ENCODE measurements at places on chromosomes 12 and 14.

GRCh38 chr12:121590476-121591143 is 9.8 kb upstream of the KDM2B start:
- DNase-seq, result no peak

GRCh38 chr14:52950410-52950897 is 396 bp downstream of the FERMT2 start:
- peak; percentile 70 for DNase-seq

- peak; percentile 54 for DNase-seq
Observed at GRCh38 chr14:77036484-77037214, 8.1 kb upstream of the IRF2BPL start.

DNA sequence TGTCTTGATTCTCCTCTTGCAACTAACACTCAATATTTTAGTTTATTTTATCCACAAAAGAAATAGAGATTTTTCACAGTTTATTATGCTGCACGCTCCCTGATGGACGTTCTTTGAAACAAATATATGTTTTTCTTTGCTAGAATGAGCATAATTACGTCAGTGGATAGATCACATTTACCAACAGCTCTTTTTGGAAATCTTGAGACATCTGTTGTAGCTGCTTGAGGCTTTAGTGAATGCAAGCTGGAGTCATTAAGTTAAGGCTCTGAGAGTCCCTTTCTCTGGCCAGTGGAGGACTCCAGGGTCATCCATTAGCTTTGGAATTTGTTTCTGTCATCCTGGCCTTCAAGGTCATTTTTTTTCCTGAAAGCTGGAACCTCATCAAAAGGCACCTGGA is 405.6 kb upstream of the TMEM132C start:
- no peak for DNase-seq

GRCh38 chr14:94036313-94037167 is 10.4 kb downstream of the OTUB2 start:
- peak; percentile 77 for DNase-seq

GRCh38 chr12:77392467-77393088 is 327.2 kb upstream of the E2F7 start:
- no peak for DNase-seq

DNA sequence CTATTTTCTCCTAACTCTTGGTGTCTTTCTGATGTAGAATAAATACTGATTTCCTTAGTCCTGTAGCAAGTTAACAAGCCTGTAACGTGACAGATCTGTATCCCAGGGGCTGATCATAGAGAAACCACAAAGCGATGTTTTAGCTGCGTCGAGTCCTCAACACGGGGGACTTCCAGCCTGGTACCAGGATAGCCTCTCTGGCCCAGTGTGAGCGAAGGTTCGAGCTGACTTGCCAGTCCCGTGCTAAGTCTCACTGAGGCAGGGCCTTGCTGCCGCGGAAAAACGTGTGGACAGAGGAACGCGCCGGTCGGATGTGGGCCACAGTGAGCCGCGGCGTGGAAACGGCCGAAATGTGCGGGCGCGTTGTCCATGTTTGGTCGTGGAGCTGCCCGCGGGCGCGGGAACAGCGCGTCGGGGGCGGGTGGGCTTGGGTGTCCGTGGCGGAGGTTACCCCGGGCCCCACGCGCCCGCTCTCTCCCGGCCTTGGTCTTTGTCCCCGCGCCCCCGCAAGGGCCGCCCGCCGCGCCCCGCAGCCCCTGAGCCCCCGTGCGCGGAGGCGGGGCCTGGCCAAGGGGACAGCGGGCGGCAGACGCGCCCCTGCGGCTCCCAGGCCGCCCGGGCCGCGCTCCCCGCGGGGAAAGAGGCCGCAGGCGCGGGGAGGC is 531 bp upstream of the EML1 start:
- DNase-seq, result peak; percentile 33

GRCh38 chr12:88223519-88223918 is 81.4 kb downstream of the TMTC3 start:
- no peak for DNase-seq

DNA sequence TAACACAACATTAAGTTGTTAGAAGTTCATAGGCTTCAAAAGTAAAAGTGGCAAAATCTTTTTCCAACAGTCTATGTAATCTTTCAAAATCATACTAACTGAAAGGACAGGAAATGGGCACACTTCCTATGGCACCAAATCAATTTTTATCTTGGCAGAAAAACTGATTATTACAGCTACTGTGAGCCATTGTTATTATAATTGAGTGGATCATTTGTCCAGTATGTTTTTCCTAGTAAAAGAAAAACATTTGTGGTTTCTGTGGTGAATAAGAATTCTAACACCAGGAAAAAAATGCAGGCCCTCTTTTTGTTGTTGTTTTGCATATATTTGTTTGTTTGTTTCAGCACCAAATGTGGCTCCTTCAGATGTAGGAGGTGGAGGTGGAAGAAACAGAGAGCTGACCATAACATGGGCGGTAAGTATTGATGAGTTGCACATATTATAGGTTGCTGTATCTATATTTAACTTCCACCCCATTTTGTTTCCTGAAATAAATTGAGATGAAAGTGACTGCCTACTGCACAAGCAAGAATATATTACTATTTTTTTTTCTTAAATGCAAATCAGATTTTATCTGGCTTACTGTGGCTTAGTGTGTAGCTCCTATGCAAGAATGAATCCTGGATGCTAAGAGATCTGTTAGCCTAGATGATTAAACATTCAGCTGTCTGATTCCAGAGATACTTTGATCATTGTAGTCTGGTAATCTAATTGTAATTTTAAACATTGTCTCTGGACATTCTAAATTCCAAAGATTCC is 174.1 kb upstream of the PDZRN4 start:
- DNase-seq, result no peak

DNA sequence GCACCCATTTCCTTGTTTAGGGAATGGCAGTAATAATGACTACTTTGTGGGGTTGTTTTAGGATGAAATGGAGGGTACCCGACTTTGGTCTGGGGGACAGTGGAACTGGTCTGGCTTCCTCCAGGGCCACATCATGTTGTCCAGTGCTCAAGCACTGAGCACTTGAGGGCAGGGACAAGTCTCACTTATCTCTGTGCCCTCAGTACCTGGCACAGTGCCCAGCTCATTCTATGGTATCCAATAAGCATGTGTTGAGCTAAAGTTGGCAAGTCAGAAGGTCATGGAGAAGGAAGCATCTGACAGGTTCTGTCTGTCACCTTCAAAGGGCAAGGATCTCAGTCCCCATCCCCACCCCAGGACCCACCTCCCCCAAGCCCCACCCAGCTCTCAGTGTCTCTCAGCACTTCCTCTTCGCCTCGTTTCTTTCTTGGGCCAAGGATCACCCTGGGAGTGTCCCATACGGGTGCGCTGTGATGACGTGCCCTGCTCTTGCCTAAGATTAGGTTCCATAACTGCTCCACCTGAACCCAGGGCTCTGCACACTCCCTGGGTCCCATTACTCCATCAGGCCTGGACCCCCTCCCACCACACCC is 24.3 kb upstream of the TMEM106C start:
- DNase-seq, result no peak

- no peak for DNase-seq
Observed at GRCh38 chr14:29054119-29054518, 287.5 kb downstream of the FOXG1 start.

GRCh38 chr12:104805186-104805585 is 152.9 kb downstream of the SLC41A2 start:
- DNase-seq, result no peak

GRCh38 chr14:61582815-61583214 is 112.5 kb upstream of the HIF1A start:
- DNase-seq, result no peak

DNA sequence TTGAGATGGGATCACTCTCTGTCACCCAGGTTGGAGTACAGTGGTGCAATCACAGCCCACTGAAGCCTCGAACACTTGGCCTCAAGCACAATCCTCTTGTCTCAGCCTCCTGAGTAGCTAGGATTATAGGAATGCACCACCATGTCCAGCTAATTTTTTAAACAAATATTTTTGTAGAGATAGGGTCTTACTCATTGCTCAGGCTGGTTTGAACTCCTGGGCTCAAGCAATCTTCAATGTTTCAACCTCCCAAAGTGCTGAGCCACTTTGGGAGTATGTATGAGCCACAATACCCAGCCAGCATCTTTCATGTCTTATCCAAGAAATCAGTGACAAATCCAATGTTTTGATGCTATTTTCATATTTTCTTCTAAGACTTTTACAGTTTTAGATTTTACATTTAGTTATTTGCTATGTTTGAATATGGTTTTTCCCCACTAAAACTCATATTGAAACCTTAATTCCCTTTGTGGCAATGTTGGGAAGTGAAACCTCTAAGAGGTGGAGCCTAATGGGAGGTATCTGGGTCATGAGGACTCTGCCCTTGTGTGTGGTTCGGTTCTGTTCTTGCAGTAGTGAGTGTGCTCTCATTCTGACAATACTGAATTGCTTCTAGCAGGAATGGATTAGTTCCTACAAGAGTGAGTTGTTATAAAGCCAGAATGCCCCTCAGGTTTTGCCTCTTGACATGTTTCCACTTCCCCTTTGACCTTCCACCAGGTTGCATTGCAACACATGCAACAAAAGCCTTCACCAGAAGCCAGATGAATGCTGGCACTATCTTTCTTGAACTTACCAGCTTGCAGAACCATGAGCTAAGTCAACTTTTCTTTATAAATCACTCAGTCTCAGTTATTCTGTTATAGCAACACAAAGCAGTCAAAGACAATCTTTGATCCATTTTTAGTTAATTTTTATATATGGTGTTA is 80.8 kb upstream of the AMIGO2 start:
- DNase-seq, result no peak

DNA sequence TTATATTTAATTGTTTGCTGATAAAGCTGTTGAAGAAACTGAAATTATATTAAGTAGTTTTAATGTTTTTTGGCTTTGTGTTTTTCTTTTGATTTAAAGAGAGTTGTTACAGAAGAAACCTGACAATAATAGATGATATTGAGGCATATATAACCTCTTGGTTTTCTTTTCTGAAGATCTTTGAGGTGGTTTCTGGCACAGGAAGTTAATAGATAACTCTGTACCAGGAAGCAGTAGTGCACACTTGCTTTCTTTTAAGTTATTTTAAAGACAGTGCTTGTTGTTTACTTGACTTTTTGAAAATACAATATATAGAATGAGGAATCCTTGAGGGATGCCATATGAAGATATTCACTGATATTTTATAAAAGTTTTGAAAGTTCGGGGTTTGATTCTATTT is 209.0 kb upstream of the FBXO33 start:
- DNase-seq, result no peak

DNA sequence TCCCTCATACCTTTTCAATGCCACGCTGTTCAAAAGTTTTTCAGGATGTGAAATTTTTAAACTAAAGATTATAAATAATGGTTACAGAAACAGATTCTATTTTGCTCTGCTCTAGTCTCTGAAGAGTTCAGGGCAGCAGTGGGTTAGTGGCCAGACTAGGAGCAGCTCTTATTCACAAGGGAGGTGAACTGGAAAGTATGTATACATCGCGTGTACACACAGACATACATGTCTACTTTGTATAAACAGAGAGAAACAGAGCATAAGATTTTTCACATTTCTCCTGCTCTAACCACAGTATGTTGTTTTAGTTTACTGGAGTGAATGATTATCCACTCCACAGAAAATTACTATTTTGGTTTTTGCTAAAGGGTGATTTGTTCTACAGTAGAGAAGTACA is 74.4 kb upstream of the CRY1 start:
- no peak for DNase-seq

DNA sequence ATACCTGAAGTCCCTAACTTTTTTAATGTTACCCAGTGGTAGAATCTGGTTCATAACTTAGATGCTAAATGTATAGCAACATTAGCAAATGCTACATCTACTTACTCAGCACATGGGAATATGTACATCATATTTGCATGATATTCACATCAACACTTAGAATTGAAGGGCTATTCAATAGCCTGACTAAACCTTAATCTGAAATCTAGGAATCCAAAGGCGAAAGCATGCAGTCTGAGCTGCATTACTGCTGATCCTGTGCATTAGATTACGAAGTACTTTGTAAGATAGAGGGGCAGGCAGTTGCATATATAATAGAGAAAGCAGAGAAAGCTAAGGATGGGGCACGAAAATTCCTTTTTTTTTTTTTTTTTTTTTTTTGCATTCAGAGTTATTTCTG is 40.4 kb downstream of the SLC38A4 start:
- DNase-seq, result no peak

DNA sequence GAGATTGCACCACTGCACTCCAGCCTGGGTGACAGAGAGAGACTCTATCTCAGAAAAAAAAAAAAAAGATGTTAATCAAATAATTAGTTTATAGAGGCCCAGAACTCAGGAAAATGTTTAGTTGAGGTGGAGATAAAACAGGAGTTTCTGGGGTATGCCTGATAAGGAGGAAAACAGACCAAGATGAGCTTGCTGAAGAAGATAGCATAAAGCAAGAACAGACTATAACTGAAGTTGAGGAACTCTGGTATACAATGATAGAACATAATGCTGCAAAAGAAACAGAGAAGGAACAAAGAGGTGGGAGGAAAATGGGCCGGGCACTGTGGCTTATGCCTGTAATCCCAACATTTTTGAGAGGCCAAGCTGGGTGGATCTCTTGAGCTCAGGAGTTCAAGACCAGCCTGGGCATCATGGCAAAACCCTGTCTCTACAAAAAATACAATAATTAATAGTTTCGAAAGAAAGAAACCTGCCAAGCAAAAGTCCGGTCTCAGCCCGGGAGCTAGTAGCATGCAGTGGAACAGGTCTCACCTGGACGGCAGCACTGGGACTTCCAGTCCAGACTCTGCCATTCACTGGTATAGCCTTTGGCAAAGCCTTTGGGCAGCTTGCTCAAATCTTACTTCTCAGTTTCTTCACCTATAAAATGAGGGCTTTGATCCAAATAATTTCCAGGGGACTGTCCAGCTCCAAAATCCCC is 25.4 kb downstream of the SLC35E3 start:
- DNase-seq, result no peak

- no peak for DNase-seq
Observed at GRCh38 chr12:106291342-106291741, 11.2 kb upstream of the TCP11L2 start.

GRCh38 chr12:57881475-57881874 is 34.9 kb upstream of the CTDSP2 start:
- no peak for DNase-seq

- DNase-seq, result no peak
Observed at GRCh38 chr12:96483116-96483515, 6.3 kb upstream of the CFAP54 start.

GRCh38 chr14:76977793-76978720 is 50.5 kb downstream of the IRF2BPL start:
- DNase-seq, result no peak

GRCh38 chr12:13032164-13032563 is 12.0 kb upstream of the FAM234B start:
- DNase-seq, result no peak

- no peak for DNase-seq
Observed at GRCh38 chr12:107058190-107058589, 35.2 kb downstream of the CRY1 start.

All from WERI-Rb-1 (cell line).